ENCODE measurements at places on chromosomes 16 and 17.

DNA sequence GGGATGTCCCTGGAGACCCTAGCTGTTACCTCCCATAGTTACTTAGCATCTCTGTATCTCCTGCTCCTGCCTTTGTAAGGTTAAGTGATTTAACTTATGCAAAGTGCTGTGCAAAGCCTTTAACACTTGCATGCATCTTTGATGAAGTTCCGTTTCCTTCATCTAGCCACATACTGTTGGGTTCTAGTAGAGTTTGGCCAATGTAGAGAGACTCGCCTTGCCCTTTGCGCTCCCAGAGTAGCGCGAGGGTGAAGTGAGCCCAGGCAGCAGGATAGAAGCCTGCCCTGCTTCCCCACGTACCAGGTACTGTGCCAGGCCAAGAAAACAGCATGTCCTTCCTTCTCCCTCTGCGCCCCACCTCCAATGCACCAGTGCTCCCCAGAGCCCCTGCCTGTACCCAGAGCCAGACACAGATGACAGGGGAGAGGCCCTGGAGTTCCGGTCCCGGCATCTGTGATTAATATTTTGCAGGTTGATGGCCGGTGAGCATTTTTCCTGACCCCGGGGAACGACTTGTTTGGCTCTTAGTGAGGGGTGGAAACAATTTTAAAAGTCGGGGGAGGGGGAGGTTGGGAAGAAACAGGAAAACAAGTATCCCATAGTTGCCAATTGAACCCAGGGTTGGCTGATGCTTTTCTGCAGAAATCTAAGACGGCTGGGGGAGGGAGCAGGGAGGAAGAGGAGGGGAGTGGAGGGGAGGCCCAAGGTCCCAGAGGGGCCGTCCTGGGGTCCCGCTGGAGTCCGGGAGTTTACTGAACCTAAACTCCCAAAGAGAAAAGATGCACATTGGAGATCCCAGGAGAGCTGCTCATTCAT lies 13.1 kb upstream of the CDC42EP4 start:
- no peak for DNase-seq

GRCh38 chr17:56099649-56100048 lies 53.6 kb upstream of the ANKFN1 start:
- no peak for DNase-seq

DNA sequence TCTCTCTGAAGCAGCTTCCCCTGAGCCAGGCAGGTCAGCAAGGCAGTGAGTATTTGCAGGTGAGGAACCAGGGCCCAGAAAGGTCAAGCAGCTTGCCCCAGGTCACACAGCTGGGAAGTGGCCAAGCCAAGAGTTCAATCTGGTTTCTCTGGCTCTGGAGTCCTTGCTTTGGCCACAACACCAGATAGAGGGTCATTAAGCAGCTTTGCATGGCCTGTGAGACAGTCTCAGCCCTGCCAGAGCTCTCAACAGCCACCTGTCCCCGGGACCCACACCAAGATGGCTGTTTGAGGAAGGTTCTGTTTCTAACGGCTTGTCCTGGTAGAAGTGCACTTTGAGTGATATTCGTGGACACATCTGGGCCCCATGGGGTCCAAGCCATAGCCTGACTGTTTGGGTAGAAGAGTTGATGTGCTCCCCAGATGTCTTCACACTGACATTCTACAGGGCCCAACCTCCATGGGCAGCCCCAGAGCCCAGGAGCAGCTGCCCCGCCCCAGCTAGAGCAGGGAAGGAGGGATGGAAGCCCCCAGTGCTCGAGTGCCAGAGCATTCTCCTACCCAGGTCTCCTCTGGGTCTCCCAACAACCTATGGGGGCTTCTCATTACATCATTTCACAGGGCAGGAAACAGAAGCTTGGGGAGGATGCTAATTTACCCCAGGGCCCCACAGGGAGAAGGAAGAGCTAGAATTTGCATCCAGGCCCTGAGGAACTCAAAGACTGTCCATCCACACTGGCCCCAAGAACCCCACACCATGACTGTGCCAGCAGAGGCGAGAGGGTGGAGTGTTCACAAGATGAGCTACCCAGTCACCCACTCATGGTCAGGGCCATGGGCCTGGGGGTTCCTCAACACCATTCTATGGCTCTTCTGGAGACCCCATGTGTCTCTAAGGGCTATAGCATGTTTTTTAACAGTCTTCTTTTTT lies 107.3 kb upstream of the CDH5 start:
- no peak for DNase-seq

GRCh38 chr16:20291208-20292206 lies 35.8 kb downstream of the GP2 start:
- no peak for DNase-seq

DNA sequence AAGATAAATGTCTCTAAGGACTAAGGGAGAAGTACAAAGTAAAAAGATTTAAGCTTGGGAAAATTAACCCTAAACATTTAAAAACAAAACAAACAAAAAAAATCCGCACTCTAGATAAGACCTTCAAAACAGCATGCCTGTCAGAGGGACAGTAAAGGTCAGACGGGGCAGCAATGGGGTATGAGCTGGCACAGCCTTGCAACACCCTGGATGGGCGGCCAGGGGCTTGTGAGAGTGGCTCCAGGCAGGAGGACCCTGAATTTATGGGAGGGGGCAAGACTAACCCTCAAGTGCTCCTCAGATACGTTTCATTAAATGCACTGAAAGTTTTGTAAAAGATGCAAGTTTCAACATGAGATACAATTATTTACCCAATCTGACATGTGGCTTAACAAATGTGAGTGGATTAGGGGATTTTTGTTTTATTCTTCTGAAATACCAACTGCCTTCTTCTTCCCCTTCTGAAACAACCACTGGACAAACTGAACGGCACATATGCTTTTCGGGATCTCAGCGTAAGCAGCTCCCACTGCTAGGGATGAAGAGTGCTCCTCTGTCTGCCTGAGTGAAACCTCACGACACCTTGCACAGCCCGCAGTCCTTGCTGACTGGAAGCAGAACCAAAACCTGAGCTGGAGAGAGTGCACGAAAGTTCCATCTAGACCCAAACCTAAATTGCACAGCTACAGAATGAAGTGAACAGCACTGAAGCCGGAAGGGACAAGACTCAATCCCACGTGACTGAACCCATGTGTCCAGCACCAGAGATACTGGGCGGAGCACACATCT lies 128.4 kb downstream of the ANKRD11 start:
- DNase-seq, result no peak

DNA sequence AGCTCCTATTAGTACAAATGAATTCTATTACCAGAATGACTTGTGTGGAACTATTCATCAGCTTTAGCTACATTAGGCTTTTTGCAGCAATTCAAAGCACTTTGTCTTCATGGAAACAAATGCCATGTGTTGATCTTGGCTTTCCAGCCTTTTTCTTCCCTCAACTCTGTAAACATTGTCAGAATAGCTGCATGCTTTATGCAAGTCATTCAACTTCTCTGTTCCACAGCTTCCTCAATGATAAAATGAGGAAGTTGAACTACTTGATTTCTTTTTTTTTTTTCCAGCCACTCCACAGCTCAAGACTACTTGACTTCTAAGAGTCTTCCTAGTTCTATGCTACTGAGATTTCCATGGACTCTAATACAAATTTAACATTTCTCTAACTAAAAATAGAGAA lies 41.1 kb downstream of the KIAA0753 start:
- no peak for DNase-seq

DNA sequence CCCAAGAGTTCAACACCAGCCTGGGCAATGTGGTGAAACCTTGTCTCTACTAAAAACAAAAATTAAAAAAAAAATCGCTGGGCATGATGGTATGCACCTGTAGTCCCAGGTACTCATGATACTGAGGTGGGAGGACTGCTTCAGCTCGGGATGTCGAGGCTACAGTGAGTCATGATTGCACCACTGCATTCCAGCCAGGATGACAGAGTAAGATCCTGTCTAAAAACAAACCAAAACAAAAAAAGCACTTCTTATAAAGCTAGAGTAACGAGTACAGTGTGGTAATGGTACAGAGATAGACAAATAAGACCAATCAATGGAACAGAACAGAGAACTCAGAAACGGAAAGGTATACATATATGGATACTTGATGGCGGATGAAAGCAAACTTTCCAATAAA lies 4.4 kb downstream of the NSMCE1 start:
- no peak for DNase-seq

GRCh38 chr17:79814974-79815835 lies 18.3 kb upstream of the CBX8 start:
- DNase-seq, result no peak

DNA sequence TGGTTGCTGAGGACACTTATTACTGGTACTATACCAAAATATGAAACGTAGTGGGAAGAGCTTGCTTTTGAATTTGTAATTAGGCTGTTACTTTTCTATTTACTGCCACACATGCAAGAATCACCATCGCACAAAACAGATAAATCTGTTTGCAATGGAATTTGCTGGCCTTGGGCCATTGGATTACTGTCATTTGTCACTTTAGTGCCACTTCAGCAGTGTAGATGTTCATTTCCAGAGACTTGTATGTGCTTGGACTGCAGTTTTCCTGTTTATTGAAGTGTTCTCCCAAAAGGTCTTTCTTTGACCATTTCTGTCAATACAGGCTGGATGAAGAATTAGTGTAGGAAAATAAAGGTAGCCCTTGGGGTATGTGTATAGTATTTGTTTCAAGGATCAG lies 4.5 kb downstream of the USP10 start:
- DNase-seq, result no peak

DNA sequence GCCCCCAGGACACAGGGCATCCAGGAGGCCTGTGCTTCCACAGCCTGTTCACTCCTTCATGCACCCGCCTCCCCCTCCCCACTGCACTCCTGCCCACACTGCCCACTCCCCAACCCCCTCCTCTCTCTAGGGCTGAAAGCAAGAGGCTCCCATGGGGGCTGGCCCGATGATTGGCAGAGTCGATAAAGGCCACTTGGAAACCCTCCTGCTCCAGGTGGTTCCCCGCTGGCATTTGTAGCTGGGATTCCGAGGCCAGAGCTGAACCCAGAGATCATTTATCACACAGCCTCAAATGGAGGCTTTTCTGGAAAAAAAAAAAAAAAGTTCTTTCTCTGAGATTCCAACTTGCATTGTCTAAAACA lies 74.1 kb downstream of the SREBF1 start:
- no peak for DNase-seq

DNA sequence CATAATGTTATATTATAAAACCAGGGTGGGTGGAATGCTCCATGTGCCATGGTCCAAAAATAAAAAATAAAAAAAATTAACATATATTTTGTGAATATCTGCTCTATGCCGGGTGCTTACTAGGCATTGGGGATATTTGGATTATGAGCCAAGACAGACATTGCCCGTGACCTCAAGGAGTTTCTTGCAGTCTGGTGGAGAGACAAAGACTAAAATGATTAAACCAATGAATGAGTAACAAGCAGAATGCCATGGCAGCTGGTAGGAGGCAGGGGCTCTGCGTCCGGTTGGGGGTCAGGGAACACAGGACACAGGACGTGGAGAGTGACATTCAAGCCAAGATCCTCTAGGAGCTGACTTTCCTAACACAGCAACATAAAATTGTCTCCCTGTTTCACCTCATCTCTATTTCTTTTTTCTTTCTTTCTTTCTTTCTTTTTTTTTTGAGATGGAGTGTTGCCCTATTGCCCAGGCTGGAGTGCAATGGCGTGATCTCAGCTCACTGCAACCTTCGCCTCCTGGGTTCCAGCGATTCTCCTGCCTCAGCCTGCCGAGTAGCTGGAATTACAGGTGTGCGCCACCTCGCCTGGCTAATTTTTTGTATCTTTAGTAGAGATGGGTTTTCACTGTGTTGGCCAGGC lies 35.4 kb downstream of the RGS9 start:
- no peak for DNase-seq

DNA sequence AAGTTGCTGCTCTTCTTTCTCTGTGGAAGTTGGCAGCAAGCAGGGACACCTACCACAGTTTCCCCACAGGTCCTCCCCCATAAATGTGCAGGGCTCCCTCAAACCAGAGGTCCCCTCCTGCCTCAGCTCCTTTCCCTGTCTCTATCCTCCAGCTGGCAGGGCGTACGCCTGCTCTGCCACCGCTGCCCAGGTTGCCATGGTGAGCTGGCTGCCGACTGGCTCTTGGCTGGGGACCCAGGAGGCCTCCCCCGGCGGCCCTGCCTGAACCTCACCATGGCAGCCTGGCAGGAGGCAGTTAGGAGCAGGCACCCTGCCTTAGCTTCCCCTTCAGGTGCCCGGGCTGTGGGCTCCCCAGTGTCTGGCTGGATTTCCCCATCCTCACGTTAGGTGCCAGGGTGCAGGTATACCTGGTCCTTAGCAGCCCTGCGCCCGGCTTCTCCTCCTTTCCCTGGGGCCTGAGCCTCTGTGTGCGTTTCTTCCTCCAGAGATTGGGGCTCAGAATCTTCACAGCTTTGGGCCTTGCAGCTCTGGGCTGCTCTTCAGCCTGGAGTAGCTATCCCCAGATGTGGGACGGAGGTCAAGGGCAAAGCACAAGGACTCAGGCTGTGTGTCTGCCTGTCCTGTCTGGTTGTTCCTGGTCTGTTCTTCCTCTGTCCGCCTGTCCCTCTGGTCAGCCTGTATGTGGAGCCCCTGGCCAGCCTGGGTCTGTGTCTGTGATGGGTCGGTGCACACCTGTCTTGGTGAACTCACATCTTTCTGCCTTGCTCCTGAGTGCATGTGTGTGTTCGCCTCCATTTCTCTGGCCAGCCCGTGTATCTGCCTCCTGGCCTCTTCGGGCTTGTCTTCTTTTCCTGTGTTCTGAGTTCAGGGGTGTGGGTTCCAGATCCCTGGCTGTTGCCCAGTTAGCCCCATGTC lies 15.7 kb downstream of the GJD3 start:
- peak; percentile 62 for DNase-seq

GRCh38 chr16:30654856-30655255 lies 3.4 kb upstream of the FBRS start:
- DNase-seq, result no peak

DNA sequence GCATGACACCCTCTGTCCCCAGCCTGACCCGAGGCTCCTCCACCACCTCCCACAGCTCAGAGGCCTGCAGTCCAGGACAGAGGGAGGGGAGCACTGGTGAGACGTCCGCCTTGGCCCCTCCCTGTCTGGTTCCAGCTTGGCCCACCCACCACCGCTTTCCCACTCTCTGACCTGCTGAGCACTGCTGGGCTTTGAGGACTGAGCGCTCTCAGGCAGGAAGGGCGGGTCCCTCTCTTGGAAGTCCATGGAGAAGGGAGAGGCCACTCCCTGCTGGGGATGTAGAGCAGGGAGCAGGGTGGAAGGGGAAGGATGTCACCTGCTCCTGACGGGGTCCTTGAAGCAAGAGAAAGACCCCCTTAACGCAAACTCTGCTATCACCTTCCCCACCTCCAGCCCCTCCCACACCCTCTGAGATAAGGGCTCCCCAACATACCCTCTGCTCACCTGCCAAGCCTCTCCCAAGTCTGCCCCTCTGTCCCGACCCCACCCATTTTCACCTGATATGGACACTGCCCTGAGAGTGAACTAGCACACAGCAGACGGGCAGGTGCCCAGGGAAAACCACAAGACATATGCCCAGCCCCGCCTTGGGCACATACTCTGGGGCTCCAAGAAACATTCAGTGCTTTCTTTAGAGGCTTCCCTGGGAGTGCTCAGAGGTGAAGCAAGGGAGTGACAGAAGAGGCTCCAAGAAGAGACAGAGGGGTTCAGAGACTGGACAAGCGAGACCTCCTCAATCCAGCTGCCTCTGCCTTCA lies 1.4 kb downstream of the OSBPL7 start:
- no peak for DNase-seq

- no peak for DNase-seq
Measured at GRCh38 chr16:275786-276232, at the start of gene RGS11. TSS of gene RGS11 (minus strand) at chr16:275944. CDS start at chr16:275911, 33 bp downstream.
